ENCODE measurements at places on chromosomes 11 and 22. TPM values are rescaled to one million over a fixed set of nuclear protein-coding genes. Genes with fewer than 3 reads are reported as not detected.

The MYOD1 gene
- total RNA-seq: not detected

GRCh38 chr11:111601636-111601978, 642 bp upstream of the SIK2 start:
- H3K27me3 ChIP-seq: no peaks in the 10 kb centered on the region
- no peak for DNase-seq
- H3K36me3 ChIP-seq: no peaks in the 10 kb centered on the region
- H3K4me3 ChIP-seq: peak overlapping the region; percentile 93
- peaks cover 44% of the 10 kb centered on the region for H3K4me1 ChIP-seq

- H3K27me3 ChIP-seq: no peaks in the 10 kb centered on the region
- H3K4me3 ChIP-seq: no peak overlapping the region
- no peaks in the 10 kb centered on the region for H3K36me3 ChIP-seq
- DNase-seq: no peak
- no peaks in the 10 kb centered on the region for H3K4me1 ChIP-seq
- H3K27ac ChIP-seq: no peak overlapping the region
These were observed 11.9 kb upstream of the LIN7C start for GRCh38 chr11:27518518-27518917.

GRCh38 chr22:26981541-26981940, 324.2 kb downstream of the MIAT start:
- H3K27me3 ChIP-seq: peaks cover 21% of the 10 kb centered on the region
- no peak overlapping the region for H3K27ac ChIP-seq
- DNase-seq: no peak
- H3K4me3 ChIP-seq: no peak overlapping the region
- no peaks in the 10 kb centered on the region for H3K36me3 ChIP-seq

The OR5P2 gene
- total RNA-seq: 0.52 TPM

DNA sequence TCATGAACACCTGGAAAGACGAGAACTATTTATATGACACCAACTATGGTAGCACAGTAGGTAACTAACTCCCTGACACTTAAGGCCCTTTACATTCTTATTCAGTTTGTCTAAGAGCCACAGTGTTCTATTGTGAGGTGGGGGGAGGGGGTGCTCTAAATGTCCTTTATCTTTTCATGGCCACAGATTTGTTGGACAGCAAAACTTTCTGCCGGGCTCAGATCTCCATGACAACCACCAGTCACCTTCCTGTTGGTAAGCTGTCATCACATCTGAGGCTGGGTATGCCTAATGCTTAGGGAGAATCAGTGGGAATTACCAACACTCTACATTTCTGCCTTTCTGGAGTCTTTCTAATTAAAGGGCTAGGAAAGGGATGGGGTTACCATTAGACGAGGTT, 30.7 kb downstream of the EHF start:
- no peak overlapping the region for H3K4me3 ChIP-seq
- H3K4me1 ChIP-seq: peaks cover 28% of the 10 kb centered on the region
- no peak for DNase-seq
- no peak overlapping the region for H3K27ac ChIP-seq

DNA sequence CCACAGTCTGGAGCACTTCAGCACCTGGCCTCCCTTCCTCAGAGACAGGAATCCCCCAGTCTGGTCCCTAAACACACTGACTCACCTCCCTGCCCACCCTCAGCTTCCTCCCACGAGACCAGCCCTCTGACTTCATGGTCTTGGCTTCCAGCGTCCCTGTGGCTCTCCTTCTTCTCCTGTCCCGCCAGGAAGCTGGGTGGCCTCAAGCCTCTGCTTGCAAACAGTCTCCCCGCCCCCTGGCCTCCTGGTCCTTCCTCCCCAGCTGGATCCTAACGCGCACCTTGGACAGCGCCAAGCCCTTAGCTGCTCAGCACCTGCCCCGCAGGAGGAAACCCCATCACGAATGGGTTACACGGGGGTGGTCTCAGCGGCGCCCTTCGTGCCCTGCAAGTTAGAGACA, 4.5 kb downstream of the NCF4 start:
- no peak overlapping the region for H3K4me3 ChIP-seq
- H3K27ac ChIP-seq: no peak overlapping the region
- peaks cover 50% of the 10 kb centered on the region for H3K4me1 ChIP-seq

The CCND1 gene
- total RNA-seq: 581 TPM

DNA sequence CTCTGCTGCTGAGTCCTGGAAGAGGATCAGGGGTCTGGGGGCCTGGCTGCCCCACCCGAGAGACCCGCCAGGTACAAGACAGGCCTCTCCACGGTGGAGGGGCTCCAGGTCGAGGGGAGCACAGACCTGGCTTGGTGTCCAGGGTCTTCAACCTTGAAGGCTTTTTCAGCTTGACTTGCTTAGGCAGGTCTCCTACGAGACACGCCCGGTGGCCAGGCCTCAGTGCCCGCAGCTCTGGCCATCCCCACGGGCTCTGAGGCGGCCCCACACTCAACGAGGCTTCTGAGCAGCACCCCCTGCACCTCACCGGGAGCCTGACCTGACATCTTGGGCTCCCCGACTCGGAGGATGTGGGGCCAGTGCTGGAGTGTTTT, 6.6 kb upstream of the PLXNB2 start:
- H3K4me1 ChIP-seq: peaks cover 8% of the 10 kb centered on the region
- no peak overlapping the region for H3K4me3 ChIP-seq
- H3K27me3 ChIP-seq: no peaks in the 10 kb centered on the region
- H3K36me3 ChIP-seq: no peaks in the 10 kb centered on the region

DNA sequence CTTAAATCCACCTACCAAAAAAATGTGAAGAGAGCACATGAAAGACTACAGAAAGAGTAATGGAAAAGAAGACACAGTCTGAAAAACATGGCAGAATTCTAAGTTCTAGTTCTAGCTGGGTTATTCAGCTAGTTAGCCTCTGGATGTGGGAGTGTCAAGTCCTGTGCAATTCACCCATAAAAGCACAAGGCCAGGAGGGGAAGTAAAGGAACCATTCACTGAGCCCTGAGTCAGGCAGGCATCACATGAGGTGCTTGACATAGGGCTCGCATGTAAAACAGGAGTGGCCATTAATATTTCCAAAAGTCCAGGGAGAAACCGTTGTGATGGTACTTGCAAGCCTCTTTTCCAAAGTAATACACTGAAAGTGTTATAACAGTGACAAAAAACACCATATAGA, 103.7 kb downstream of the GAB2 start:
- no peaks in the 10 kb centered on the region for H3K27me3 ChIP-seq
- peak; percentile 54 for DNase-seq
- peak overlapping the region; percentile 84 for H3K27ac ChIP-seq
- H3K4me1 ChIP-seq: peaks cover 72% of the 10 kb centered on the region

The TRIM64 gene
- total RNA-seq: not detected

The HBE1 gene
- total RNA-seq: not detected

- peaks cover 51% of the 10 kb centered on the region for H3K27me3 ChIP-seq
- H3K4me3 ChIP-seq: no peak overlapping the region
- peaks cover 3% of the 10 kb centered on the region for H3K4me1 ChIP-seq
- no peak overlapping the region for H3K27ac ChIP-seq
- DNase-seq: no peak
These were observed 5.3 kb downstream of the BDNF start for GRCh38 chr11:27694992-27695391.

DNA sequence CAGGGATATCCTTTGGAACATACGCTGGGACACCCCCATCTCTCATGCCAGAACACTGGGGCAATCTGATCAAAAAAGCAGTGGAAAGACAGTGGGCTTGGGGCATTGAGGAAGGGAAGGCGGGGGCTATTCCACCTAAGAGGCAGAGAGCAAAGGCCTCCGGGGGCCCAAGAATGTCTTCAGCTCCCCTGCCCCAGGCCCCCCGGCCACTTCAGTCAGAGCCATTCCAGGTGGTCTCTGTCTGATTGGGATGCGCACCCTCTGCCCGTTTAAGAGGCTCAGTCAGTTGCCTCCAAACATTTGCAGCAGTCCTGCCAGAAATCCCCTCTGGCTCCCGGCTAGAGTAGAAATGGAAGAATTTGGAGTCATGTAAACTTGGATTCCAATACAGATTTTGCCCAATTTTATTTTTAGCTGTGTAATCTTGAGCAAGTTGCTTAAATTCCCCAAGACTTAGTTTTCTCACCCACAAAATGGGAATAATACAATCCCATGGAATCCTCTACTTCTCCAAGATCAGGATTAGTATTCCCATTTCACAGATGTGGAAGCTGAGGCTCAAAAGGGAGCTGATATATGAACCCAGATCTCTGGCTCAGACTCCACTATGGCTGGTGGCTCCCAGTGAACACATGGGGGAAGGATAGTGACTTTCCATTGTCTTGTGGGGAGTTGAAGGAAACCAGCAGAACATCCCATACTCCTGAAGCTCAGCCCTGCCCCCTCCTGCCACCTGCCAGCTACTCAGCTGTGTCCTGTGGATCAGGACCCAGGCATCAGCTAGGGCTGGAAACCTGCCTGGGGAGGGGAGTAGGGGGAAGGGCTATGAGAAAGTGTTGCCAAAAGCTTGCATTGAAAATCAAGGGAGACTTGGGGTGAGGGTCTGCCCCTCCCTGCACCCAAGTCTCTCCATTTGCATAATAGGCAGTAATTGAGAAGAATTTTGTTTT, 6.1 kb upstream of the WNT11 start:
- H3K27ac ChIP-seq: no peak overlapping the region
- peaks cover 17% of the 10 kb centered on the region for H3K4me1 ChIP-seq
- H3K36me3 ChIP-seq: no peaks in the 10 kb centered on the region
- H3K4me3 ChIP-seq: no peak overlapping the region

- H3K4me1 ChIP-seq: no peaks in the 10 kb centered on the region
- no peaks in the 10 kb centered on the region for H3K36me3 ChIP-seq
- peak; percentile 38 for DNase-seq
- H3K4me3 ChIP-seq: no peak overlapping the region
- H3K27me3 ChIP-seq: peaks cover 17% of the 10 kb centered on the region
These were observed 32.6 kb downstream of the FBLN1 start for GRCh38 chr22:45535290-45535689.

GRCh38 chr11:34787895-34788294, 128.3 kb downstream of the APIP start:
- H3K4me3 ChIP-seq: no peak overlapping the region
- no peaks in the 10 kb centered on the region for H3K36me3 ChIP-seq
- no peaks in the 10 kb centered on the region for H3K4me1 ChIP-seq

GRCh38 chr11:33307984-33308383, 50.8 kb downstream of the HIPK3 start:
- H3K27me3 ChIP-seq: no peaks in the 10 kb centered on the region
- H3K27ac ChIP-seq: no peak overlapping the region
- no peaks in the 10 kb centered on the region for H3K36me3 ChIP-seq
- H3K4me3 ChIP-seq: no peak overlapping the region
- DNase-seq: no peak
- peaks cover 36% of the 10 kb centered on the region for H3K4me1 ChIP-seq

DNA sequence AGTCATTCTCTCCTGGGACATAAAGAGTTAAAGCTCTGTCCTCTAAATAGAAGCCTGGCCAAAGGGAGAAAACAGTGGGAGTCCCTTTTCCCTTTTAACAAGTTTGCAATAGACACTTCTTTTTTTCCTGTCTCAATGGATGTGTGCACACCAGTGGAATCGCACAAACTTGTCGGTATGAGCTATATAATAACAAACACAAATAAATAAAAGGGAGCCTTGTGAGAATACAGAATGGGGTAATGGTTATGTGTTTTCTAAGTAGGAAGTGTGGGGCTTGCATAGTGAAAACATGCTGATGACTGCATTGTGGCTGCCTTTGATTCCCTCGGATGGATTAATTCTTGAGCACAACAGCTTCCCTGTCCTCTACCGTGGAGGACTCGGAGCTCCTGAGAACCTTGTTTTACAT, 131.9 kb downstream of the WNT7B start:
- no peak for DNase-seq
- peaks cover 43% of the 10 kb centered on the region for H3K36me3 ChIP-seq
- H3K27ac ChIP-seq: no peak overlapping the region
- H3K4me3 ChIP-seq: no peak overlapping the region

The TRIM49 gene
- not detected for total RNA-seq

The SLC35C1 gene
- 25.5 TPM for total RNA-seq

DNA sequence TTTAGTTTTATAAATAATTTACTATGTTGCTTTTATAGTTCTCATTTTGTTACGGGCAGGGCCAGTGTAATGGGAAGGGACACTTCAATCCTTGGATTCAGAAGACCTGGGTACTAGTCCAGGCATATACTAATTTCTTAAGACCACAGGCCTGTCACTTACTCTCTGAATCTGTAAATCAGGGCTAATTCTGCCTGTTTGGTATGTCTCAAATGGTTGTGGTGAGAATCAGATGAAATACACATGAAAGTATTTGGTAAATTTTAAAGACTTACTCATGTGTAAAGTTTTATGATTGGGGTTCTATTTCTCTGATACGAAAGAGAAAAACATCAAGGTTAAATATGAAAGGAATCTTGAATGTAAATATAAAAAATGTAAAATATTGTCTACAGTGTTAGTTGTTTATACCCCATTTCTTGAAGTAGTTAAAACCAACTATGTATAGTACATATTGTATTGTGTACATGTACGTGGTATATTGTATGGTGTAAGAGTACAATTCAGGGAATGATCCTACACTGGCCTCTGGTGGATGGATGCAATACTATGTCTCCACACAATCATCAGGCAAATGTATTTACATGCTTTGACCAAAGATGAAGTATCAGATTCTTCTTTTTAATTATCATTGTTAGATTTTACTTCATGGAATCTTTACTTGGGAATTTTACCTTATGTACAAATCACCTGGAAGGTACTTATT, 24.5 kb upstream of the RAG2 start:
- DNase-seq: peak; percentile 15
- no peaks in the 10 kb centered on the region for H3K36me3 ChIP-seq
- no peak overlapping the region for H3K27ac ChIP-seq
- H3K27me3 ChIP-seq: no peaks in the 10 kb centered on the region
- no peak overlapping the region for H3K4me3 ChIP-seq
- no peaks in the 10 kb centered on the region for H3K4me1 ChIP-seq

DNA sequence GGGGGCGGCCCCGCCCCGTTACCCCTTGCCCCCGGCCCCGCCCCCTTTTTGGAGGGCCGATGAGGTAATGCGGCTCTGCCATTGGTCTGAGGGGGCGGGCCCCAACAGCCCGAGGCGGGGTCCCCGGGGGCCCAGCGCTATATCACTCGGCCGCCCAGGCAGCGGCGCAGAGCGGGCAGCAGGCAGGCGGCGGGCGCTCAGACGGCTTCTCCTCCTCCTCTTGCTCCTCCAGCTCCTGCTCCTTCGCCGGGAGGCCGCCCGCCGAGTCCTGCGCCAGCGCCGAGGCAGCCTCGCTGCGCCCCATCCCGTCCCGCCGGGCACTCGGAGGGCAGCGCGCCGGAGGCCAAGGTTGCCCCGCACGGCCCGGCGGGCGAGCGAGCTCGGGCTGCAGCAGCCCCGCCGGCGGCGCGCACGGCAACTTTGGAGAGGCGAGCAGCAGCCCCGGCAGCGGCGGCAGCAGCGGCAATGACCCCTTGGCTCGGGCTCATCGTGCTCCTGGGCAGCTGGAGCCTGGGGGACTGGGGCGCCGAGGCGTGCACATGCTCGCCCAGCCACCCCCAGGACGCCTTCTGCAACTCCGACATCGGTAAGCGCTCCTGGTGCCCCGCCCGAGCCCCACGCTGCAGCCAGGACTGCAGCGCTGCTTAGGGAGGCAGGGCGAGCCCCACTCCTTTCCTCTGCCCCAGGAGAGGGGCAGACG, at the start of gene TIMP3:
Gene TIMP3 (plus strand): TSS at position 169 of the 700 bp plus-strand sequence. CDS start 297 bp downstream, at position 466.
- peak within 1 kb of the TSS; percentile 76 for H3K27ac ChIP-seq
- peak; percentile 82 for DNase-seq
- no peaks in the 10 kb centered on the region for H3K36me3 ChIP-seq
- H3K27me3 ChIP-seq: peaks cover 46% of the 10 kb centered on the region
- H3K4me3 ChIP-seq: peak within 1 kb of the TSS; percentile 65
